ENCODE measurements at places on chromosomes 3 and 15.

- no peak for DNase-seq
Observed at GRCh38 chr3:45887759-45888511, 1.6 kb downstream of the CCR9 start.

- no peak for DNase-seq
Observed at GRCh38 chr3:143450632-143451031, 331.1 kb downstream of the CHST2 start.

- DNase-seq: no peak
Observed at GRCh38 chr3:105747696-105748095, 121.1 kb downstream of the CBLB start.

DNA sequence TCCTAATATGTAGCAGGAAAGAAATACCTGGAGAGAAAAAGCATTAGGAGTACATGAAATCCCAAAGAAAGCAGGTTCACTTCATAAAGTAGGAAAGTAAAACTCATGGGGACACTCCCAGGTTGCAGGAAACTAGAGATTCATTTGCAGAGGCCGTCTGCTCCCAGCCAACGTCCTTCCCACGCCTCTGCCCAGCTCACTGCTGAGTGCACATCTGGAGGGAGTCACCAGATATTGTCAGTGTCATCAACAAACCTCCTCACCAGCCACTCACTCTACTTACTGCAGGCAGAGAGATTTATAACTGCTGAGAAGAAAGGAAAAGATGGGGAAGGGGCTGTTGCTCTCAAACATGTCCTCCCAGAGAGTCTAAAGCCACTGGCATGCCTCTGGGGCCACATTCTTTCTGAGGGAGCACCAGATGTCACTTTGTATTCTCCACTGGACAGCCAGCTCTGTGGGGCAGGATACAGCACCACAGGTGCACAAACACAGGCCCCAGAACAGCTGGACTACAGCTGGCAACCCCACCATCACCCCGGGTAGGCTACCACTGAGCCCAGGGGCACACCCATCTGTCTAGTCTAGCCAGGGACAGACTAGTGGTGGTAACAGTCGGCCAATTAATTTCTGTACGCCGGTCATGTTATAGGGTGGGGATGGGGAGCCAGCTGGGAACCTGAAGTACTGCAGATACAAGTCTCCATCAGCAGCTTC, 64.5 kb downstream of the NPTN start:
- DNase-seq: no peak

GRCh38 chr15:44186705-44187104, 8.4 kb downstream of the FRMD5 start:
- peak; percentile 23 for DNase-seq

DNA sequence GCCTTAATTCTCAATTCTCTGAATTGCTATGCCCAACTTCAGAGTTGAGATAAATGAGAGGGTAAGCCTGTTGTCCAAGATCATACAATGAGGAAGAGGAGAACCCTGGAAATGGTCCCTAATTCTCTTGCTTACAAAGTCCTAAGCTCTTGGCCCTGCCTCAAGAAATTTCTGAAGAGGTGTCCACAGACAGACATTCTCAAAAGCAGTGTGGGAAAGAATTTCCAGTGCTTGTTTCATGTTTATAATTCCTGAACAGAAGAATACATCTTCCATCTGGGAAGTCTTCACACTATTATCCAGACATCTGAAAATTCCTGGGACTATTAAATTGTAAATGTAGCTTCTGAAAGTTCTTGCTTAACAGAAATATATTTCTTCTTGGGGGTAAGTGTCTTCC, 166.8 kb upstream of the LRTM1 start:
- no peak for DNase-seq

- no peak for DNase-seq
Observed at GRCh38 chr3:160129459-160130061, 95.7 kb upstream of the C3orf80 start.

DNA sequence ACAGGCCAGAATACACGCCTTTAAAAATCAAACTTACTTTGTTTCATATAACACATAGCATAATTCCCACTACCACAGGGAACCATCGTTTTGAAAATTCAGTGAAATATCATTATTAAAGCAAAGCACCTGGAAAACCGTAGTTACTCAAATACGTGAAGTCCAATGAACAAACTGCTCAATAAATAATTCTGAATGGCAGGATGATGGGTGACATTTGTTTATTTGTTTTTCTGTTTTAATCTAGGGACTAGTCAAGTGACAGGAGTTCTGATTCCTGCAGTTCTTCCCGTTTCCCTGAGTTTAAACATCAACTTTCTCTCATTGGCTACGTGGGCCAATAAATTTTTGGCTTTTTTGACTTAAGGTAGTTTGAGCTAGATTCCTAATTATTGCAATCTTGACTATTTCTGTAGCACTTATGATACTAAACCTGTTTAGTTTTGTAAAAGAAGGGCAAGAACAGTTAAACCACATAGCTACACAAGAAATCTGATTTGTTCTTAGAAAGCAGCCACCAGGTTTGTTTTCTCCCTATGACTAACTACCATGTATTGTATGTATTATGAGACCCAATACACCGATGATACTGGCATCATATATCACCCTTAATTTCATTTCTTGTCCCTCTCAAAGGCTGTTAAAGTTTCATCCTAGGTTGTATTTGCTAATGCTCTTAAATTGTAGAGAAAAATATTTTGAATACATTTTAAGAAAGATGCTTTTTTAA, 411.2 kb downstream of the SHQ1 start:
- no peak for DNase-seq

GRCh38 chr15:71085809-71086208, 29.5 kb upstream of the THSD4 start:
- DNase-seq: no peak

DNA sequence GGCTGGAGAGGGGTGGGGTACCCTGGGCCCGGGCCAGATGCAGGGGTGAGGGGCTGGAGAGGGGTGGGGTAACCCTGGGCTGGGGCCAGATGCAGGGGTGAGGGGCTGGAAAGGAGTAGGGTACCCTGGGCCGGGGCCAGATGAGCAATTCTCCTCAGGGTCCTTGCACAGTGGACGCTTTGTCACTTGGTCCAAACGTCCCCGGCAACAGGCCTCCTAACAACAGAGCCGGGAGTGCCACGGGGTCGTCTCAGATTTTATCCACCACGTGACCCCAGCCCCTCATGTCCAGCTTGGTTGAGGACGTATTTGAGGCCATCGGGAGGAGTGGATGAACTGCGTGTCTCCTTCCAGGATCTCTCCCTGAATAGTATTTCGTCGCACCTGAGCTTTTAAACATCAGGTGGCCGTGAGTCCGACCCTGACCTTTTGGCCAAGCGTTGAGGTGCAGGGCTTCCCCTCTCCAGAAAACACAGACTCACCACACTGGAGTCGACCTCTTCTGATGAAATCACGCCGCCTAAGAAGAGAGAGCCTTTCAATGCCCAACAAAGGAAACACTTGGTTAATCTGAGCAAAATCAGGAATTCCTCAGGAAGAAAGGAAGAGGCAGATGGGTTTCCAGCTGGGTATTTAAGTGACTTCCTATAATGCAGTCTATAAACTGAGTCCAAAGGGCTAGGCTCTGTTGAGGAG, 12.8 kb upstream of the LRRC15 start:
- no peak for DNase-seq

DNA sequence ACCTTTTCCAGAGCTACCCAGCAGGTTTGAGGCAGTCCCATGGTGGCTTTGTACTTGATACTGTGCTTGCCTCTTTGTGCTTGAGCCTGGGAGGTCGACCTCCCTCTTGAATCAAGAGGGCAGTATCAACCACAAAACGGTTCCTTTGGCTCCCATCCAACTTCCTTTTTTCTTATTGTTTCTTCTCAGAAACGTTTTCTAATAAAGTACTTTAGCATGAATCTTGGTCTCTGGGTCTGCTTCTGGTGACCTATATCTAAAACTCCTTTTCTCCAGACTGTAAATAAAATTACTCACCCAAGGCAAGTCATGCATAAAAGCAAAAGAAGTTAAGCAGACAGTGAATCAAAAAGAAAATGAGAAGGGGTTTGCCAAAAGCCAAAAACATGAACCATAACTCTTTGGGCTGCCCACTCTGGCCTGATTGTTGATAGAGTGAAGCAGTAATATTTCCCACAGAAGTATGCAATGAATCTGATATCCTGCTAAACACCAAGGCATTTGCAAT, 112.2 kb upstream of the SLC4A7 start:
- no peak for DNase-seq

- DNase-seq: no peak
Observed at GRCh38 chr15:36605604-36606263, 26.3 kb downstream of the CDIN1 start.

GRCh38 chr15:55737373-55737772, 5.6 kb downstream of the PRTG start:
- DNase-seq: no peak

GRCh38 chr3:1087066-1087560, 5.7 kb upstream of the CNTN6 start:
- no peak for DNase-seq

GRCh38 chr3:20546636-20547035, 360.6 kb upstream of the SGO1 start:
- no peak for DNase-seq

- no peak for DNase-seq
Observed at GRCh38 chr3:183572935-183573334, 17.4 kb upstream of the KLHL6 start.

- DNase-seq: no peak
Observed at GRCh38 chr3:171077261-171077660, 50.7 kb upstream of the SLC2A2 start.

- DNase-seq: no peak
Observed at GRCh38 chr3:74267131-74267530, 347.3 kb downstream of the CNTN3 start.

DNA sequence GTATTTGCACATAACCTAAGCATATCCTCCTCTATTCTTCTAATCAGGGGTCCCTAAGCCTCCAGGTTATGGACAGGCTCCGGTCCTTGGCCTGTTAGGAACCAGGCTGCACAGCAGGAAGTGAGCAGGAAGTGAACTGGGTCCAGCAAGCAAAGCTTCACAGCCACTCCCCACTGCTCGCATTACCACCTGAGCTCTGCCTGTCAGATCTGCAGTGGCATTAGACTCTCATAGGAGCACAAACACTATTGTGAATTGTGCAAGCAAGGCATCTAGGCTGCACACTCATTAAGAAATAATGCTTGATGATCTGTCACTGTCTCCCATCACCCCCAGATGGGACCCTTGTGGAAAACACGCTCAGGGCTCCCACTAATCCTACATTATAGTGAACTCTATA, 9.8 kb downstream of the MSL2 start:
- no peak for DNase-seq

DNA sequence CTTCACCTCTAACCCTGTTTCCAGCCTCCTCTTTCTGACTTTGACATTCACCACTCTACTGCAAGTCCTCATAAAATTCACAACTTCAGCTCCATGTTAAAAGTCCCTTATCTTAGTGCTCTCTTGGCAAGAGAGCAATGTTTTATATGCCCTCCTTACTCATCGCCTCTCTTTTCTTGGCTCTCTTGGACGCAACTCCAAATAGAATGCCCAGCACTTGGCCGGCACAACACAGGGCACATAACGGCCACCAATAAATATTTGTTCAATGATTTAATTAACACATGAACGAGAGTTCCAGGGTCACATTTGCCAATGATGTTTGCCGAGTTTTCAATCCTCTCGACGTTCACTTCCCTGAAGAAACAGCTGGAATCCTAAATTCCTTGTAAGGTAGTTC, 401.4 kb downstream of the ROBO1 start:
- no peak for DNase-seq

DNA sequence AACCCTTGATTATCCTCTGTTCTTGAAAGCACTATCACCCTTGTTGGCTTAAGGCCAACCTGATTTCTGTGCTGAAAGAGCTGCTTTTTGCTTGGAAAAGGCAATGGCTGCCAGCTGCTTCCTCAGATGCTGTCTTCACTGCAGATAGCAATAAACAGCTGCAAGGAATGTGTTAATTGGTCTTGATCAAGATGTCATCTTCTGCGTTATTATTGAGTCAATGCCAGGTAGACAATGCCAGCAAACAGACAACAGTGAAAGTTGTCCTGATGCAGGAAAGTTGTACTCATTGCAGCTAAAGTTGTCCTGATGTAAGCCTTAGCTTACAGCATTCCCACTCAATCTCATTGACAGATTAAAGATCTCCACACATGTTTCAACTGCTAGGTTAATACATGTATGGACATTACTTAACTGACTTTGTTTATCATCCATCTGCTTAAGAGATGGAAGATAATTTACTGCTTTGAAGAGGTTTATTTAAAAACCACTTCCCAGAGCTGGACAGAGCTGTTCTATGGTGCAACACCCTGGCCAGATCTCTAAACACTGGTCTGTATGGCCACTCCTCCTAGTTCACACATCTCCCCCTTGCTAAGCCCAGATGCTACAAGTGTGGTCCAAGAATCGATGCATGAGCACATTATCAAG, 251.0 kb upstream of the MCTP2 start:
- DNase-seq: no peak

- no peak for DNase-seq
Observed at GRCh38 chr15:67833710-67834511, 5.9 kb downstream of the RNU6-1 start.

- DNase-seq: no peak
Observed at GRCh38 chr3:194375473-194376240, 6.1 kb upstream of the LRRC15 start.

- no peak for DNase-seq
Observed at GRCh38 chr3:67017211-67017610, 19.1 kb downstream of the KBTBD8 start.

- no peak for DNase-seq
Observed at GRCh38 chr15:61084944-61085367, 144.1 kb downstream of the RORA start.

DNA sequence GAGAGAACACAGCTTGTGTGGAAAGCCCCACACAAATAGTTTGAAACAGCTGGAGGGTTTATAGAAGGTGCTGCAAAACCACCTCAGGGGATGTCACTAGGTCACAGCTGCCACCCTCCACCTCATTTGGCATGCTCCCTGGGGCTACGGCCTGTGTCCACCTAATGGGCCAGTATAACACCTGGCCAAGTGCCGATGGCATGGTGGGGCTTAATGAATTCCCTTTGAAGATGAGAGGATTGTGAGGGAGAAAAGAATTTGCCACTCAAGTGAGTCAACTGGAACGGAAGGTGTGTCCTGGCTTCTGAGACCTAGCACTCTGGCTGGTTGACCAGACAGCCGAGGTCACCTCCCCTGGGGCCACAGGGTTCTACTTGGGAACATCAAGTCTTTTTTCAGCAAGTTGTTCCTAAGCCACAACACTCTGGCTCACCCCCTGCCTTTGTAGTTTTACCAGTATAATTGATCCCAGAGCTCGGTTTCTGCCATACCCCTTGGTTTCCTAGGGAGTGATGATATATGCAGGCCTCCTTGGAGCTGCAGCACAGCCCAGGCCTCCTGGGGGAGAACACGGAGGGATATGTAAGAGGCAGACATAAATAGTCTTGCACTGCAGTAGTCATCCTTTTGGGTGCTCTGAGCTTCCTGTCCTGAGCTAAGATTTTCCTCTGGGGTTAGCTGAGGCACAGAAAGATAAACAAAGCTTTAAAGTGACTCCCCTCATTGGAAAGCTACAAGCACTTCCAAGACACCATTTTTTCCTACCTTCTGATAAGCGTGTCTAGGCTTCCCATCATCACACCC, 178.2 kb upstream of the LPP start:
- no peak for DNase-seq

DNA sequence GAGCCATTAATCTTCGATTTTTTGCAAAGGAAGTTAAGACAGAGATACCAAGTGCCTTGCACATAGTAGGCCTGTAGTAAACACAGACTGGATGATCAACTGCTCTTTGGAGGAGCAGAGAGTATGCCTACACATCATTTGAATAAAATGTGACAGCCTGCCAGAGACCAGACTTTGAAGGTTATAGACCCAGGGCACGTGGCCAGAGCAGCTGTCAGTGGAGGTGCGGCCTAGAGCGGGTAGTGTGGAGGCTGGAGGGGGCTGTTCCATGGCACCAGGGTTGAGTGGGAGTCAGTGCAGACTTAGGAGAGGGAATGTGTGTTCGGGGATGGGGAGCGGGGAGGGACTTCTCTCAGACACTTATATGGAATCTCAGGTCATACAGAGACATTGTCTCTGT, 80.8 kb downstream of the SMAD3 start:
- DNase-seq: no peak
